ENCODE measurements at places on chromosomes 6 and 20.
A peak's percentile ranks its signal among the peaks of the same experiment; 100 is the strongest.

DNA sequence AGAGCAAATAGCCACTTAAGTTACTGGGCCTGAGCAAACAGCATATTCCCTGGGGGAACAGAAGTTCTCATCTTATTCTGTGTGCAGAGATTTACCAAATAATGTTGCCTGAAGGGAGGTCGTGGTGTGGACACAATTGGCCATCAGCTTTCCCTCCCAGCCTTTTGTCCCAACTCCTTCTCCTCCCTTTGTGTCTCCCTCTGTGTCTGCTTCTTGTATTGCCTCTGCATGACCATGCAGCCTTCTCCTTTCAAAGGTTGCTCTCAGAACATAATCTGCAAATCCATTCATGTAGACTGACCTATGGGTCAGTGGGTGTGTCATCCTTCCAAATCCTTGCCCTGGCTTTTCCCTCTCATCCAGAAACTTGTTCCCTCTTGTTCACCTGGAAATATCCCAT, 150.3 kb upstream of the INSM1 start:
- DNase-seq = no peak

DNA sequence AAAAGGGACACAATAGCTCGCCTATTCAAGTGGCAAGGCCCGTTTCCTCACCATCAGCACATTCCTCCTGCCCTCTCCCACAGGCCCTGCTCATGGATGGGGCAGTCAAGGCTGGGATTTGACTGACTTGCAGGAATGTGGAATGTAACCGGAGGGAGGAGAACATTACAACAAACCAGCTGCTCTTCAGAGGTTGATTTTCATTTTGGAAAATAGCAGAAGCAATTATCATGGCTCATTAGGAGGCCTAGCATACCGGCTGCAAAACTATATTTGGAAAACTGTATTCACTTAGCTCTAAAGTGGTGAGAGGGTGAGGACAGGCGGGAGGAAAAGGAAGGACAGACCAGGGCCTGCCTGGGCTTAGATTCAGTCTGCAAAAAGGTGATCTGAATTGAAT, 283.7 kb downstream of the CD83 start:
- peak; percentile 33 for DNase-seq

- no peak for DNase-seq
These were observed 5.1 kb downstream of the LAMA5 start for GRCh38 chr20:62361799-62362589.

DNA sequence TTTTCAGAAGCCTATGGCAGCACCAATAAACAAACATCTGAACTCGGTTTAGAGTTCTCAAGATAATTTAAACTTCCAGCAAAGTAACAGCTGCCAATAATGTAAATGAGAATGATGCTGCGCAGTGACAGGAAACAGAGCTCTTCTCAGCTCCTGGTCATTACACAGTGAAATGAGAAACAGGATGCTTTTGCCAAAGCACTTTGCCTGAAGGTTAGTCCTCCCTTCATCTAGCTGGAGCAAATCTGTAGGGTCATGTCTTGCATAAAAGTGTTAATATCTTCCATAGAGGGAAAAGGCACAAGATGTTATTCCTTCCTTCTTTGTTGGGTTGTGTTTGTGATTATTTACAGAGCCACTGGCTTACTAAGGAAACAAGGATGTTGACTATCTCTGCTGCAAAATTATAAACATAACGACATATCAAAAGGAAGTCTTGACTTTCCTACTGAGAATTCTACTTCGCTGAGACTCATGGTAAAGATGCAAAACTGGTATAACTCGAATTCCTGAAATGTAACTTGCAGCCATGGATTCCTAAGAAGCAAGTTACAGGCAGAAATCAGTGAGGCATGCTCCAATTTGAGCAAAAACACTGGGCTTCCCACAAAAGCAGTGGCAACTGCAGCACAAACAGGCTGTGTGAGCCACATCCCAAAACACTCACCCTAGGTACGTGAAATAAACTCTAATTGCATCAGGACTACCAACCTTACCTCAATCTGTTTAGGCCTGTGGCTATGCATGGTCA, 102.5 kb upstream of the BEND6 start:
- DNase-seq = no peak

- no peak for DNase-seq
These were observed 118.3 kb upstream of the SLC22A23 start for GRCh38 chr6:3575166-3575565.

DNA sequence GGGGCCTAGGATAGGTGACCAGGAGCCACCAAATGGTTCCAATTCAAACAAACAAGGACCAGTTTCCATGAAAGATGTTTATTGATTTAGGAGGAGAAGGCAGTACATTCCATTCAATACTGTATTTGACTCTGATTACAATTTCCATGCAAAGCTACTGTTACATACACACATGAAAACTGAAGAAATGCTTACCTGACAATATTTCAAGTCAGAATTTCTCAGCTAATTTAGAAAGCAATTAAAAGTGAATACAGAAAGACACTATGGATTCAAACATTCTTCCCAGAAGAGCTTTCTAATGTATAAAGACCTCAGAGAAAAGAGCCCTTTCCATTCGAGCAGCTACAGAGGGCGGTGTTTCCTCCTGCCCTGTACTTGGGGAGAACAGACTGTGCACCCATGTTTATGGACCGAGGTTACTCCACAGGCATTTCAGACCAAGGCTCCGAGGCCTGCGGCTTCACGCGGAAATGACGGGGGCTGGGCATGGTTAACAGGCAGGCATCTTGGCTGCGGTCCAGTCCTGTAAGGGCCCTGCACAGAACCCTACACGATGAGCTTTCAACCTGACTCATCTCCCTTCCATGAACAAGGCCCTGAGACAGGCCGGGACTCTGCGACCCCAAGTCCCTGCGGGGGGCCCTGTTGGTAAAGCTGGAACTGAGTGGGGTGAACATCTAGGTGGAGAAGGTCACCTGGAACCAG, 25.7 kb upstream of the TCFL5 start:
- peak; percentile 83 for DNase-seq

- DNase-seq = no peak
These were observed 4.0 kb upstream of the FRMD1 start for GRCh38 chr6:168082860-168083513.

DNA sequence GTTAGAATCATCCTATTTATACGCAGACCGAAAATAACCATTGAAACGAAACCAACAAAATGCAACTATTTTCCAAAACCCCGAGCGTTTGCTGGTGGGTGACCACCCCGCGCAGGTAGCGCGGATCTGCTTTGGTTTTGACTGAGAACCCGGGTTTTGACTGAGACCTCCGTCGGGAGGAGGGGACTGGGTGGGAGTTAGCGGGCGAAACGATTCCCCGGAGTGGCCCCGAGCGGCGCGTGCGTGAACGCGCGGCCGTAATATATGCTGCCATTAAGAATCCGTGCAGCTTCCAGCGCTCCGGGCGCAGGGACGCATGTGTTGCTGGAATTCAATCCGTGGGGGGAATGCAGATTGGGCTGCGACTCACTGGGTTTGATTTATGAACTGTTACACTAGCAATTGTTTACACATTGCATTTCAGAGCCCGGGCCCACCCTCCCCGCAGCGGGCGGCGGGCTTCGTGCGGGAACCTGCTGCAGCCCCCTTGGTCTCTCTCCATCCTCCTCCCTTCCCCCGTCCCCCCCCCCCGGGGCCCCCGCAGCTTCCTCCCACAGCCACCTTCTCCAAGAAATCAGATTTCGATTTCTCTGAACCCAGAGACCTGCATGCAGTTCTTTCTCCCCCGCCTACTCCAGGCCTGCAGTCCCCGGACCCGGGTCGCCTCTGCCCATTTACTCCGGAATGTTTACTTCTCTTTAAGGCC, 9.9 kb downstream of the NRN1 start:
- DNase-seq = peak; percentile 77

GRCh38 chr6:34094474-34095135, 51.3 kb downstream of the GRM4 start:
- no peak for DNase-seq

DNA sequence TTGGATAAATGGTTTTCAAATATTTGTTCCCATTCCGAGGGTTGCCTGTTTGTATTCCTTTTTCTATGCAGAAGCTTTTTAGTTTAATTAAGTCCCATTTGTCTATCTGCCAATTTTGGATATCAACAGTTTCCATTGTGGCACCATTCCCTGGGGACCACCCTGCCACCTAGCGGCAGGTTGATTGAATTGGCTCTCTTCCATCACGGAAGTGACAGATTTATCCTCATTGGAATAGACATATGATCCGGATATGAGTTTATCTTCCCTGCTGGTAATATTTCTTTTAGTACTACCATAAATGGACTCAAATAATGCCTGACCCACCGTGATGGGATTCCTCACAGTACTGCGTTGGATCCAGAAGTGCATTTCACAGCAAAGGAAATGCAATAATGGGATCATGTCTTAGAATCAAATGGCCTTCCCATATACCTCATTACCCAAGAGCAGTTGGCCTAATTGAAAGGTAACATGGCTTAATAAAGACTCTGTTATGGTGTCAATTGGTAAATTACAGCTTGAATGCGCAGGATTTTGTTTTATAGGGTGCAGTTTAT, 327.0 kb downstream of the BMP2 start:
- DNase-seq = no peak

GRCh38 chr20:57212534-57213276, 53.7 kb downstream of the BMP7 start:
- peak; percentile 87 for DNase-seq

DNA sequence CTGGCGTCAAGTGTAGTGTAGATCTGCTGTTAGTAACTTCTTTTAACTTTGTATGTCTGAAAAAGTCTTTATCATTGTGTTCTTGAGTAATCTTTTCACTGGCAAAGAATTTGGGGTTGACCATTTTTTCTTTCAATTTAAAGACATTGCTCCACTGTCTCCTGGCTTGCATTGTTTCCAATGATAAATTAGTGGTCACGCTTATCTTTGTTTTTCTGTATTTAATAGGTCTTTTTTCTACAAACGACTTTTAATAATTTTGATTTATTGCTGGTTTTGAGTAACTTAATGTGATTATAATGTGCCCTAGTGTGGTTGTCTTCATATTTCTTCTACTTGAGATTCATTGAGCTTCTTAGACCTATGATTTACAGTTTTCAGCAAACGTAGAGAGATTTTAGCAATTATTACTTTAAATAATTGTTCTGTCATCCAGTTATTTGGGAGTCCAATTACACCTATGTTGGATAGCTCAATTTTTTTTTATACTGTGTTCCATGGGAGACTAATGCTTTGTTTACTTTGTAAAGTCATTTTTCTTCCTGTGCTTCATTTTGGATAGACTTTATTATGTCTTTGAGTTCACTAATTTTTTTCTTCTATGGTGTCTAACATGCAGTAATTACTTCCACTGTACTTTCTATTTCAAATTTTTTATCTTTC, 38.3 kb upstream of the HEY2 start:
- DNase-seq = no peak

- no peak for DNase-seq
These were observed 2.3 kb downstream of the DST start for GRCh38 chr6:56640374-56640773.

- DNase-seq = no peak
These were observed 206.5 kb downstream of the SAMD5 start for GRCh38 chr6:147715035-147715434.

GRCh38 chr6:35370124-35370741, 27.9 kb downstream of the PPARD start:
- DNase-seq = peak; percentile 98

DNA sequence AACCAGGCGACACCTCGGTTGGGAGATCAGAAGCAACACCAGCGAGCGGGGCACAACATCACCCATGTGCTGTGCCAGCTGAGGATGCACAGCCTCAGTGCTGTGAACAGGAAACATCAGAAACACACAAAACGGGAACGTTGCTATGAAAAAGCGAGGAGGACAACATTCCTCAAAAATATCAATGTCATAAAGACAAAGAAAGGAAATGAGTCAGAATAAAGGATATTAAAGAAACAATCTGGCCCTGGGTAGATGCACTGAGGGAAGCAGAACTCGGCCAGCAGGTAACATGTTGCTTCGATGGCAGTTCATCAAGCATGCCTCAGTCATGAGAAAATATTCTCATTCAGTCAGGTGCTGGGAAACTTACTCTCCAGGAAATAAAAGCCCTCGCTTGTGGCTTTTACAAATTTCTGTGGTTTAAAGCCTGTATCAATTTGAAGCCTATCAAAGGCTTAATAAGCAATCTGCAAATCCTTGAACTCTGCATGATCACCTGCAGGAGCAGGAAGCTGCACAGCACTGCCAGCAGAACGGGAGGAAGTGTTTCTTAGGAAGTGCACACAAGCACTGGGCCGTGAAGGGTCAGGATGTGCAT, 77.5 kb downstream of the GINS1 start:
- no peak for DNase-seq

GRCh38 chr6:134532694-134533624, 215.0 kb upstream of the SGK1 start:
- DNase-seq = no peak

- no peak for DNase-seq
These were observed 130.1 kb upstream of the SLC2A12 start for GRCh38 chr6:134182528-134182927.

- no peak for DNase-seq
These were observed 466.6 kb upstream of the MANEA start for GRCh38 chr6:95110767-95111166.

GRCh38 chr6:89662659-89663223, 24.2 kb upstream of the LYRM2 start:
- no peak for DNase-seq

- DNase-seq = no peak
These were observed 101.5 kb upstream of the MARCKS start for GRCh38 chr6:113755449-113756289.

DNA sequence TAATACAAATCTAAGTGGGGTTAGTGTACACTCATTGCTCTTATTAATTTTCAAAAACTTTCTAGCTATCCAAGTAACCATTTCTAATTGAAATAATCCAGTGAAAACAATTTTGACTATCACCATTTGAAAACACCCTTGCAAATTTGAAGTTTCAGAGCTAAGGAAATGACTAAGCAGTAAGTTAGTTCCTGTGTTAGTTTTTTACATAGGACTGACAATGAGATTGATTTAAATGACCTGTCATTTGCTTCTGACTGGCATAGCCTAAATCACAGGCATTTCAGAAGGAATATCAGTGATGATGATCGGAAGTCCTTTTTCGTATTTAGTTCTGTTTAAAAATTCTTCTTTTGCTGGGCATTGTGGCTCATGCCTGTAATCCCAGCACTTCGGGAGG, 27.0 kb downstream of the STK4 start:
- no peak for DNase-seq

DNA sequence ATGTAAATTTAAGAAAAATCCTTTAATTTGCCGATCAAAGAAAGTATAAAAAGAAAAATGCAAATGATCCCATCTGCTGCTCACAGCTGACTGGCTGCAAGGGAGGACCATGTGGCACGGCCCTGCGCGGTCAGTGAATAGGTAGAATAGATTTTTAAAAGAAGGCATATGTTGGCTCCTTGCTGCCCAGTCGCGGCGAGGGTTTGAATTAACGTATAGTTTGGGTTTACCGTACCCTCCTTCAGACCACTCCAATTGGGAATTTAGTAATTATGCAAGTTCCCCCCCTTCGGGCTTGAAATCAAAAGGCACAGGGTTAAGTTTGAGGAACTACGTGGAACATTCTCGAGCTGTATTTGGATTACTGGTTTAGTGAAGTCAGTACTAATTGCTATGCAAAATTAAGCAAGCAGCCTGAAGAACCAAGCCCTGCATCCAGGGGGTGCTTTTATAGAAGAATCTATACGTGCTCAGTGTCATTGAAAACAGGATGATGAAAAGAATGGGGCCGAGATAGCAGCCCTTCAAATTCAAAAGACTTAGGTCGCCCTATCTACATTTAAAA, 1.1 kb upstream of the BEND3 start:
- DNase-seq = no peak

GRCh38 chr20:36155991-36156390, 1.5 kb downstream of the EPB41L1 start:
- no peak for DNase-seq
